Astrocyte of the spinal cord (primary cell): ENCODE measurements at places on chromosomes 3 and 15.

DNA sequence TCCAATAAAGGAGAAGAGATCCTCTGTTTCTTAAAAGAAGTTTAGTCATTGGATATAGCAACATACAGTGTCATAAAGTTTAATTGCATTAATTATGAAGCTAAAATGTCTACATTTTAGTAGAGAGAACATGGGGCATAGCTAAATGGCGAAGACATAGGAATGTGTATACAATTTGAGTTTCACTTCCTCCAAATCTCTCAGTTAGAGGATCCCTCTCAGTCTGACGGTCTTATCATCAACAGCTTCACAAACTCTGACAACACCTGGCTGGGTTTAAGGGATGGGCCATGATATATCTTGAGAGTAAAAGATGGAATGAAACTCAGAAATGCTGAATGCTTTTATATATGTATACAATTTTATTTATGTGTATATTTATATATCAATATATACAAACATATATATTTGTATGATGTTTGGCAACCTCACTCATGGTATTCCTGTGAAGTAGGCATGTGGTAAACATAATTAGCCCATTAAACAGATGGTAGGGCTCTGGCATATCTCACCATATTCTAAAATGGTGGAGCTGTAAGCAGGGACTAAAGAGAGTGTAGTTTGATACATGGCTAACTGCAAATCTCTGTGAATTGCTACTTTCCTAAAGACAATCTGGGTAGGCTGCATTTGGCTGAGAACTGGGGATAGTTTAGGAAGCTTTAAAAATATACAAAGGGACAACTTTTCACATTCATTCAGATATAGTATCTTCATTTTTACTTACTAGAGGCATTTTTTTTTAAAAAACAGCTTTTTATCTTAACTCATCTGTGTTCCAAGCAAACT is 111.6 kb downstream of the TIGIT start:
- DNase-seq: no peak

- peak; percentile 54 for DNase-seq
Observed at GRCh38 chr3:4712109-4712508, 219.0 kb downstream of the ITPR1 start.

GRCh38 chr3:120102674-120103073 is 8.4 kb upstream of the GSK3B start:
- no peak for DNase-seq

DNA sequence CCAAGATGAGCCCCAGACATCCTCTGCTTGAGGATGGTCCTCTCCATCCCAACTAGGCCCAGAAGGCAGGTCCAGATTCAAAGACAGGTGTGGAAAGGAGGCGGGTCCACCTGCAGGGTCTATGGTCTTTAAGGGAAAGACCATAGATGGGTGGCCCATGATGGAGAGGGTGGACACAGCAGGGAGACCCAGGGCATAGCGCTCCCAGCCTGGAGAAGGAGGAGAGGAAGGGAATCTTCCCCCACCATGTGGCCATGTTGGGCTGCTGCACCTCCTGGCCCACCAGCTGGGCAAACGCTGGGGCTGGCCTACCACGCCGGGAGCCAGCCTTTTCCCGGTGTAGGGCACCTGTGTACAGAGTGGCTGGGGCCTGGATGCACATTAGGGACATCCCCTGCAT is 265.2 kb upstream of the TLE3 start:
- peak; percentile 22 for DNase-seq

DNA sequence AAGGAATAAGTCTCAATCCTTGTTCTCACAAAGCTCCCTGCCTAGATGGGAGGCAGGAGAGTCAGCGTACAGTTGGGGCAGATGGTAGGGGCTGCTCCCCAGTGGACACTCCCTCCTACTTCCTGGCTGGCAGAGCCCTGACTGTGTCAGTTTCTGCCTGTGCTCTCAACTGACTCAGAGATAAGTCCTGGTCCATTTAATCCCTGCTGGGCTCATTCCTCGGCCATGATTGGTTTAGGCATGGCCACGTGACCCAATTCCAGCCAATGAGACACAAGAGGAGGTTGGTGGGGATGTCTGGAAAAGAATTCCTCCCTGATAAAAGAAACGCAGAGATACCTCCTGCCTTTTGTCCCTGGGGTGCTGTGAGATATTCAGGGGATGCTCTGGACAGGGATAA is 118.1 kb upstream of the SLC6A11 start:
- DNase-seq: no peak

DNA sequence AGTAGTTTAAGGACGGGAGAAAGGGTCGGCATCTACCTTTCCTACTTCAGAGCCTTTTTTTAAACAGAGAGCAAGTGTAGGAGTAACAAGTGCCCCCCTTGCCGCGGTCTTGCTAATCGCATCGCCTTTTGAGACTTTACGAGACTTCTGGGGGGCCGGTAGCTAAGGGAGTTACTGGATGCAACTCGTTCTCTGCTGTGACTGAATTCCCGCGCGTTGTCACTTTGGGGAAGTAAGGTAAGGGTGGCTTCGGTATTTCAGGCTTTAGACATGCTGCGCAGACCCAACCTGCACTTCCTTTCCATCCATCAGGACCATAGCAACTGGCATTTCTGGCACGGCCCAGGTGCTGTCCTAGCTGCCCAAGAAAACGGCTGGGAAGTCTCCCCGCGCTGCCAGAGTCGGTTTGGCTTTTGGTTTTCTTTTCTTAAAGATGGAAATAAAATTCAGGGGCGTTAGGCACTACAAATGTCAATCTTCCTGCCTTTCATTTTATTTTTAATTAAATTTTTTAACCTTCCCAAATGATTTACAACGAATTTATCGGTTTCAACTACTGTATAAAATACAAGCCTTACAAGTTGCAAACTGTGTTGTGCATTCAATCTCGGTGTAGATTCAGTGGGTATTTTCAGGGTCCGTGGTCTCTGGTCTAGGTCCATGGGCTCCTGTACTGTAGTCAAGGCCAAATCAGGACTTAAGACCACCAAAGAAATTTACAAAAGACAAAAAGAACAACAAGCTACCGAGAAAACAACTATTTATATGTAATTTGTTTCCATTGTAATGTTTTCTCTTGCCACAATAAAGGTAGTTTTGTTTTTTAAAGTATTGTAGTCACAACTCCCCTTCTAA is 3.5 kb downstream of the MECOM start:
- DNase-seq: peak; percentile 19

DNA sequence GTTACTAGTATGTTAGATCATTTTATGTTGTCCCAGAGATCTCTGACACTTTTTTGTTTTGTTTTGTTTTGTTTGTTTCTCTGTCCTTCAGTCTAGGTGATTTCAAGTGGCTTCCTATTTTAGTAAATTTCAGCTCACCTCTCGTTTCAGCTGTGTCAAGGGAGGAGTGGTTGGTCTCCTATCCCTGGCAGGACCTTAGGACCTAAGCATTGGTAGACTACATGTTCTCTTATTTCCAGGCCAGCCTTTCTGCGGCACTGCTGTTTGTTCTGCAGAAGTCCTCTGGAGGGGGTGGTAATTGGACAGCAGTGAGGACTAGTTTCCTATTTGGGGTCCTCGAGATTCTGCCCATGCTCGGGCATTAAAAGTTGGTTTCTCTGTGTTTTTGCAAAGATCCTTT is 31.8 kb downstream of the MGA start:
- no peak for DNase-seq

DNA sequence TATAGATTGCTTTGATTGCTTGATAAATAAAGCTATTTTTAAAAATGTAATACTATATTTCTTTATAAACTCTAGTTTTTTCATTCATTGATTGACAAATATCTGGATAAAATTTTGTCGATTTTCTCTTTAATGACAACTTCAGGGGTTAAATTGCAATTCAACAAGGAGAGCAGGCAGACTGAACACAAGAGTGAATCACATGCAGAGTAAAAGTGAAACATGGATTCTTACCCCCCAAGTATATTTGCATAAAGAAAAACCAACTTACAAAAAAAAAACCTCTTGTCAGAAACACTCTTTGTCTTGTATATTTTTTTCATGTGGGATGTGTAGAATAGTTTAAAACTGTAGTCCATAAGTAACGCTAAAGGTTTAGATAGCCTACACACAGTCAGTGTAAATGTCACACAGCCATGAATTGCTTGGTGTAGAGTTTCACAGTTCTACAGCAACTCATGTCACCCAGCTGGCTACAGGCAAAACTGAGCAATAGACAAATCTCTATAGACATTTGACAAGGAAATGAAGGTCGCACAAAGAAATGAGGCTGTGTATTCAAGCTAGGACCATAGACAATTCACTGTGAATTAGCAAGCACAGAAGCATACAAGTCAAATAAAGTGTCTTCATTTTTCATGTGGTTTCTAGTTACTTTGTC is 141.6 kb downstream of the THRB start:
- DNase-seq: no peak

- DNase-seq: no peak
Observed at GRCh38 chr3:87793337-87793877, 265.4 kb downstream of the CGGBP1 start.

DNA sequence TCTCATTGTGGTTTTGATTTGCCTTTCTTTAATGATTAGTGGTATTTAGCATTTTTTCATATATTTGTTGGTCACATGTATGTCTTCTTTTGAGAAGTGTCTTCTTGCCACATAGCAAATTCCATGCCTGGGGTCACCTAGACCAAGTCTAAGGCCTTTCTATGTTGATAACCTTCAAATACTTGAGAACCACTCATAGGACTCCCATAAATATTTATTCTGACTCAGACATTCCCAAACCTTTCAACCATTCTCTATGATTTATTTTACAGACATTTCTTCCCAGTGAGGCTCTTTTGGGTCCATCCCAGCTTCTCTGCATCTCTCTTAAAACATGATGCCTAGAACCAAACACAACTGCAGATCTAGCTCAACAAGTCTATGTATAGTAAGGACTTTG is 69.2 kb downstream of the ATP8B4 start:
- DNase-seq: peak; percentile 25

DNA sequence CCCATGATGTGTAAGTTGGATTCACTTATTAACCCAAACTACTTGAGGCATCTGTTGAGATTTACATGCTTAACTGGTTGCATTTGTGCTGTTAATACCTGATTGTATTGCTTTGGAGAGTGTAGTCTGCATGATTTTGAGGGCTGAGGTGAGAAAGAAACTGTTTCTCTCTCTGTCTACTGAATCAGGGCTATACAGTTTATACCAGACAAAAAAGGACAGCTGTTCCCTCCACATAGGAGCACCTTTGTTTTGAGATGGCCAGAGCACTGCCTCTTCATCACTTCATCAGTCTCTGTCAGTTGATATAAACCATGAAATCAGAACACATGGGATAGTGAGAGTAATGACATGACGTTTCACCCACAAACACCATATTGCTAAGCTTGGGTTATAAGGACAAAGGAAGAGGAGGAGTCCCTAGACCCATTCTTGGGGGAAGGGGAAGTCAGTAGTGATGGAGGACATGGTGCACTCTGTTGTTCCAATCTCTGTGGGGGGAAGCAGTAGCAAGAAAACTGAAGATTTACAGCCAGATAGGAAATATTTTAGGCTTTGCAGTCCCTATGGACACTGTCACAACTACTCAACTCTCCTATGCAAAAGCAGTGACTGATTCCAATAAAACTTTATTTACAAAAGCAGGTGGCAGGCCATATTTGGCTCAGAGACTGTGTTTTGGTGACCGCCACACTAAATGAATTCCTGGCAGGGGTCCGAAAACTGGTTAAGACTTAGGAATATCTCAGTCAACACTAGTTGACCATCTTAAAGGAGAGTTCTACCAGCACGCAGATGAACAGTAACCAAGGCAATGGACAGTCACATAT is 123.9 kb upstream of the NR2E3 start:
- no peak for DNase-seq

GRCh38 chr3:24493746-24494617 is 668 bp downstream of the THRB start:
- DNase-seq: no peak

DNA sequence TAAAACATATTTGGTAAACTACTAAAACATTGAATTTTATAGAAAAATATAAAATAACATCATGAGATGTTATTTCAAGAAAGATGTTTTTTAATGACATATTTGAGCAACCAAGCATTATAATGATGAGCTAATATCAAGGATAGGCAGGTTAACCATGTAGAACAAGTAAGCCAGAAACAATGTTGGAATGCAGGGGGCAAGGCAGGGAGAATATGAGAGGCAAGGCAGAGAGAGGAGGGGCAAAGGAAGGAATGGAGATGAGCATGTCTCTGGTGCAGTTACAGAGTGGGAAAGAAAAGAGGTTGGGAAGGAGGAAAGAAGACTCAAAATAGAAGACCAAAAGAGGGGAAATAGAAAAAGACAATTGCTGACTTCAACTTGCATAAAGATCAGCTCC is 390.4 kb downstream of the MCTP2 start:
- DNase-seq: no peak

- no peak for DNase-seq
Observed at GRCh38 chr15:90039996-90040395, 38.9 kb downstream of the ZNF710 start.

DNA sequence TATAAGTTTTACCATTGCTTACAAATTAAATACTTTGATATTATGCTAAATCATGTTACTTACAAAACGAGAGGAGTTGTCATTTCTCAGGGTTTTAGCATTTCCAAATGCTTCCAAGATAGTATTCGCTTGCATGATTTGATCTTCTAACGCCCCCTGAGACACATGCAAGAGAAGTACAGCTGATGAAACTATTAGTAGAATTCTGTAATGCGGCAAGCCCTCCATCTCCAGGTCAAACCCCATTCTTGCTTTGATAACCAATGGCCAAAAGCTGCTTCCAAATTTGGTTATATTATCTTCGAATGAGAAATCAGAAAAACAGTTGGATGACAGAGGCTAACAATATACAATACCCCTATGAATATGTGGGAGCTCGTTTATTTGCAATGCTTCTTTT is 14.7 kb downstream of the MYH15 start:
- DNase-seq: no peak

- no peak for DNase-seq
Observed at GRCh38 chr15:93762036-93762435, 469.3 kb upstream of the MCTP2 start.

DNA sequence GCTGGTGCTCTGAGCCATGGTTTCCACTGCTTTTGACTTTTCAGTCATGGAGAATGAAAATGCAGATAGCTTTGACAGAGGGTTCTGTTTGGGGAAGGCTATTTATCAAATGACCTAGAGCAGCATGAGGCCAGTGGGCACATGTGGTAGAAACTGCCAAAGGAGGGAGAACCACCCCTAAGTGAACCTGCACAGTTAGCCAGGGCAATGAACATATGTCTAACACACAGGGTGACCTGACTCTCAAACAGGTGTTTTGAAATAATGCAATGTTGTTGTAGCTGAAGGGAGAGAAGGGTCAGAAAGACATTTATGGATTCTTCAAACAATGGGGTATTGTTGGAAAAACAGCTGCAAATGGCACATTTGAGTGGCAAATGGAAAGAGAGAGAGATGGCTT is 174.4 kb upstream of the FAM3D start:
- DNase-seq: no peak

DNA sequence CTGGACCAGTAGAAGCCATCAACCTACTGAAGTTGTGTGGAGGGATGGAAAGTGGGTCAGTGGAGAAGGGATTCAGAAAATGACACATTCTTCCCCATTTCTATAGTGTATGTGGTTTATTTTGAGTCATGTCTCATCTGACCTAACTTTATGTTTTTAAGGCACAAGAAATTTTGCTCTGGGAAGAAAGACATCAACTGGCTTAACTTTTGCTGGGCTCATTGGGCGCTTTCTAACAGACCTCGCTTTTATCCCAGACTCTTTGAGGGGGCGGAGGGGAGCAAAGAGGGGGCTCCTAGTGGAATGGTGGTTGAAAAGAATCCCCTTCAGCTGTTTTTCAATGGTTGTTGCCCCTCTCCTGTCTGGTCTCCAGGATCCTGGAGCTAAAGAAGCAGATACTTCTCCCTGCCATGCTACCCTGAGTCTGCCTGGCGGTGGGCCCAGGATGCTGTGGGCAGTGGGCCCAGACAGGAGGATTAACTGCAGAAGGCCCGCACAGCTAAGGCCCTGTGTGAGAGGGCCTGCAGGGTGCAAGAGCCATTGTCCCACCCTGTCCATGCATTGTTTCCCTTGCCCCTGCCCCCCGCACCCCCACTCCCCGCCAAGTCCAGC is 14.5 kb downstream of the CSRNP1 start:
- DNase-seq: peak; percentile 46
